Activated CD8-positive, alpha-beta memory T cell treated with anti-CD3 and anti-CD28 coated beads, Interleukin-2, amount 50 U/mL, for 48 hours (primary cell): ENCODE measurements at places on chromosomes 2 and 18.

- no peak for DNase-seq
These were observed 283.6 kb downstream of the RBM43 start for GRCh38 chr2:150978053-150978452.

- DNase-seq, result no peak
These were observed 27.3 kb downstream of the GPC1 start for GRCh38 chr2:240462707-240463273.

DNA sequence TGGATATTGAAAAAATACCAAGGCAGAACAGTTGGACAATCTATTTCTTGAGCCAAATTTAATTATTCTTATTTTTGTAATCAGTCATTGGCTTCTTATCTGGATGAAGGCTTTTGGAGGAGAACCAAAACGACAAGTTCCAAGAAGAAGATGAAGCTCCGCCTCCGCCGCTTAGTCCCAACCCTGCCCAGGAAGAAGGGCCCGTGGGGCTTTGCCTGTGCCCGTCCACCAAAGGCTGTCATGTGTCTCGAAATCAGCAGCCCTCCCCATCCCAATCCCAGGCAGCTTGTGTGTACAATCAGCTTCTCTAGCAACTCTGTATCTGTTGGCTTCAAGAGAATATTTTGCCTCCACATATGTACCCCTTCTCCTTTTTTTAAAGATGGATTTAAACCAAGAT lies 24.6 kb downstream of the PTRHD1 start:
- no peak for DNase-seq

DNA sequence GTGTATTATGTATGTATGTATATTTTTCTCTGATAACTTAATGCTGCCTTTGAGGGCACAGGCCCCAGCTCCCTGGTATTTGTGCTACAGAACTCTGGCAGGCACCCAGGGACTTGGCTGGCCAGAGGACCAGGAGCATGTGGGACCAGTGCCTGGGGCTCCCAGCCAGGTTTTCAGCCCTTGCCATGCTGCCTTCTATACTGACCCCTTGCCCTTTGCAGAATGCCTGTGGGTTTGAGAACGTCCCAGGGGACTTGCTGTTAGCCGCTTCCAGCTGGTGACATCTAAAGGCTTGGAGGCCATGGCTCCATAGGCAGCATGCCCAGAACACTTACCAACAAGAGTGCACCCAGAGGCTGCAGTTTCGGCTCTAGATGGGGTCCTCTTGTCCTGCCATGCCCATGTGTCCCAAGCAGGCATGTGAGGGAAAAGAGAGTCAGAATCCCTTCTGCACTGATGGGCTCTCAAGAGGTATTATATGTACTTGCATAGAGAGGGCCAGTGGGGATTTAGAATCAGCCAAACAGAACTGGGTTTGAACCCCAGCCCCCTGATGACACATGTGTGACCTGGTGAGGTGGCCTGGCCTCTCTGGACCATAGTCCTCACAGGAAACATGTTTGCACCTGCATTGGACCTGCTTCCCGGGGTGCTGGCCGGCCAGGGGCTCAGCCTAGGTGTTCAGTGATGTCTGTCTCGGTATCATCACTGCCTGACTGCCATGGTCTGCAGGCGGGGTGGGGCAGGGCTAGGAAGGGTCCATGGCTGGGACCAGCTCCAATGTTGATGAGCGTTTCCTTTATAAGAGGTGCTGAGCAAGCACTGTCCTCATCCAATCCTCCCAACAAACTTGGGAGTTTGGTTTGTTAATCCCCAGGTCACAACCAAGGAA lies 119.2 kb upstream of the FHL2 start:
- DNase-seq, result no peak

DNA sequence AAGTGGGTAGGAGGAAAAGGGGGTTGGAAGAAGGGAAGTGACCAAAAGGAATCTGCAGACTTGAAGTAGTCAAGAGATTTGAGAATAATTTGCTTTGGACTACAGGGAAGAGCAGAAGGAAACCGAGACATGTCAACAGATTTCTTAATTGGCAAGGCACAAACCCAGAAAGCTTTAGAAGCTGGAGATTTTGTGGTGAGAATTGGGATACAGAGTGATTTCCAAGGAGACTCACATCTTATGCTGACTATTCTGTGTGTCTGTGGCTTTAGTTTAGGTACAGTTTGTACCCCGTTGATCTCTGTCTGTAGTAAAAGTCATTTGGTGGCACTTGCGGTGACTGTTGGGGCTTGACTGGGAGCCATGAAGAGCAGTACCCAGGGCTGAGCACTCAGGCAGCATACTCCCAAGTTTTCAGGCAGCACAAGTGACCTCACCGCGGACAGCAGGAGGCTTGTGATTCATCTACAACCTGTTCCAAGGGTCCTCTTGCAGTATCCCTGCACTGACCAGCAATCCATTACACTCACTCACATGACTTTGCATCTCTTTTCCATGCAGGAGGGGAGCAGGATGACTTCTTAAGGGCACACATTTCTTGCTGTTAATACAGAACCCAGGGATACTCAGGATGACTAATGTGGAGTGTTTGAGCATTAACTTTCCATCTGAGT lies 97.1 kb upstream of the TNP1 start:
- DNase-seq, result no peak

- no peak for DNase-seq
These were observed 18.8 kb downstream of the CDH20 start for GRCh38 chr18:61352059-61352458.

- no peak for DNase-seq
These were observed 1.8 kb downstream of the DCC start for GRCh38 chr18:52341608-52342381.

GRCh38 chr2:156675896-156676295 lies 239.7 kb downstream of the GPD2 start:
- DNase-seq, result no peak

DNA sequence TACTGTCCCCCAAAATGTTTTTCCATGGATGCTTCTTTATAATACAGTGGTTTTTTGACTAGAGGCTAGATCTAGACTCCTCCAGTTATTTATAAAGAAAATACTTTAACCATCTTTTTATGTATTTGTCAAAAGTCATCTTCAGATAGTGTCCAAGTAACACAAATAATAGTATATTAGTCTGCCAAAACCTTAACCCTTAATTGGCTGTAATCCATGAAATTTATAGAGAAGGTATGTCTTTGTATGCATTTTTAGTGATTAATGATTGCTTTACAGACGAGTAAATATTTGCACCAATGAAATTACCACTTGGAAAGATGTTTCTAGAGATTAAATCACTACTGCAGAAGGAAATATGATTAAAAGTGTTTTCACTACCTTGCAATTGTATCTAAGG lies 451.8 kb upstream of the NRXN1 start:
- no peak for DNase-seq

GRCh38 chr2:36446294-36446693 lies 90.7 kb downstream of the CRIM1 start:
- DNase-seq, result no peak

- DNase-seq, result no peak
These were observed 550.9 kb upstream of the PKDCC start for GRCh38 chr2:41496908-41497307.

DNA sequence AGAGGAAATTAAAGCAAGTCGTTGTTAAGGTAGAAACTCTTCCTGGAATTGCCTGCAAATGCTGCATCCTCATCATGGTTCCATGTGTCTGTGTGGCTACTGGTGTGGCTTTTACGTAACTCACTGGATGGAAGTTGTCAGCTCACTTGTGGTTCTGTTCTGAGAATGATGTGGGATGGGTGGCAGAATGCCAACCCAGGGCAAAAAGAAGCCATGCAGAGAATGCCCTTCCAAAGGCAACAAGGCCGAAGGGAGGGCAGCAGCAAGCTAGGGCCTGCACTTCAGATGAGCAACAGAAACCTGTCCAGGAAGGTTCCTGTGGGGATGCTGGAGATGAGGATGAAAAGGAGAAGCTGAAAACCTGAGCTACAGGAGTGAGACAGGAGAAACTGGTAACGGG lies 10.4 kb upstream of the NAPG start:
- DNase-seq, result no peak

DNA sequence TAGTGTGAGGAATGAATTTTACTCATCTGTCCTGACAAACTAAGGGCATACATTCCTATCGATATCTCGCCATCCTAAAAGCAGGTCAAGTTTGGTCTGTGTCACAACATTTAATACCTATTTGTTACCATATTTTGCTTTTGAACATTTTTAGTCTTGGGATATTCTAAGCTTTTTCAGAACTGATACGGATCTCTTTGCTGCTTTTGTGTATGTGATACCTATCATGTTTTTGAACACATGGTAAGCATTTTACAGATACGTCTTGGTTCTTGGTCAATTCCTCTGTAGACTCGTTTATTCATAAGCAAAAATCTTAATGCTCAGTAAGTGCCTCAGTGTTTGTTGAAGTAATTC lies 592 bp downstream of the ZNF397 start:
- DNase-seq, result no peak

DNA sequence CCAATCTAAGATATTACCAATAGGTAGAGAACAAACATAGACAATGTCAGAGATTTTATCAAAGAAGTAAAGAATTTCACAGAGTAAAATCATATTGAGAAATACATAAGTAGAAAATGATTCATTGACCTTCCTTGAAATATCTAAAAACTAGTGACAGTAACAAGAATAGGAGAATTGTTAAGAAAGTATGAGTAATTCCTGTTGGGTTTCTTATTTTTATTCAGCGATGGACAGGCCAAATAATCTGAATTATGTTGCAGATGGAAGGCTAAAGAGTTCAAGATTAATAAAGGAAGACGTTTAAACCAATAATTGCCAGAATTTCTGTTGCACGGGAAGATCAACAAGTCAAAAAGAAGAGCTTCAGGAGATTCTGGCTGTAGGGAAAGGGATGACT lies 163.4 kb upstream of the RASGRP3 start:
- no peak for DNase-seq

DNA sequence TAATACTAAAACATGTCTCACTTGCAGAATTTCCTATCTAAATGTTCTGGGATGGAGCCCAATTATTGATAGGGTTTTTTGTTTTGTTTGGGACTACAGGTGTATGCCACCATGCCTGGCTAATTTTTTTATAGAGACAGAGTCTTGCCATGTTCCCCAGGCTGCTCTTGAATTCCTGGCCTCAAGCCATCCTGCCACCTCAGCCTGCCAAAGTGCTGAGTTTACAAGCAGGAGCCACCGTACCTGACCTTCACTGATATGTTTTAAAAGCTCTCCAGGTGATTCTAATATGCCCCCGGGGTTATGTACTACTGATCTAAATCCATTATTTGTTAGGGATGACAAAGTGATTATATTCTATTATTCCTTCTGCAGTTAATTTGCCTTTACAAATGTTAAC lies 2.2 kb downstream of the ELAC1 start:
- DNase-seq, result no peak

DNA sequence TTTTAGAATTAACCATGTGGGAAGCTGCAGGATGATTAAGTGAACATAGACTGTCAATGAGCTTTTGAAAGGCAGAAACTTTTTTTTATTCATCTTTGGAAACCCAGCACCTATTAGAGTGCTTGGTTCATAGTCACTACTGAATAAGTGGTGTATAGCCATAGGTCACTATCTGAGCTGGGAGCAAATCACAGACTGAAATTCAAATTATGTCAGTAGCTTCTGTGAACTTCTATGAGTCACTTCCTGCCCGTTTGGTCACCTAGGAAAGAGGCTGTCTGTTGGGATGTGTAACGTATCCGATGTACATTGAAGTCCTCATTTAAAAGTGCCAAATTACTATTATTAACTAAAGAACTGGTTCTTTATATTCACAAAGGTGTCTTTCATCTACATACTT lies 20.5 kb upstream of the SLC40A1 start:
- DNase-seq, result no peak
